ENCODE measurements at places on chromosomes 4 and X.

DNA sequence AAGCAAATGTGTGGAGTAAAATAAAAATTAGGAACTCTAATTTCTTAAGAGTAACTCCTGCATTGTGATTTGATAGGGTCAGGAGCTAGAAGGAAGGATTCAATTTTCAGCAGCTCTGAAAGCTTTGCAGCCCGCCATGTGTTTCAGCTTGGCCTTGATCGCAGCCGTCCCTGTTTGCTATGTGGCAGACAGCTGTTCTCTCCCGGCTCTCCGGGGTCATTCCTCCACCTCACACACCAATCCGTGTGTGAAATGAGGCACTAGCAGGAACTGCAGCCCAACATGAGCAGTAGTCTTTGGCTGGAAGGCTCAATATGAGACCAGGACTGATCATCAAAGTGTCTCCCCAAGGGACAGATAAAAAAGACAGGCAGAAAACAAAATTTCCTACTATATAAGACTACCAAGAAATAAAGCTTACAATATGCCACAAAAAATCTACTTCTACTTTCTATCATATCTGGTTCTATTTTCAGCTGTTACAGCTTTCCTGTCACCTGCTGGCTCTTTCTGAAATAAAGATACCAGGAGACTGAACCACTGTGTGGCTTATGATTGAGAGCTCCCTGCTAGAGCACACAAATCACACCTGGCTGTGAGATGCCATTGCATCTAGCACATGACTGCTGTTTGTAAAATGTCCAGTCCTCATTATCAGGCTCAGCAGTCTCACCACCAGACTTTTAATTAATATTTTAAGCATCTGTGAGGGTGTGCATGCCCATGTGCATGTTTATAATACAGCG lies 44.1 kb upstream of the SEC24B start:
- no peak for DNase-seq

DNA sequence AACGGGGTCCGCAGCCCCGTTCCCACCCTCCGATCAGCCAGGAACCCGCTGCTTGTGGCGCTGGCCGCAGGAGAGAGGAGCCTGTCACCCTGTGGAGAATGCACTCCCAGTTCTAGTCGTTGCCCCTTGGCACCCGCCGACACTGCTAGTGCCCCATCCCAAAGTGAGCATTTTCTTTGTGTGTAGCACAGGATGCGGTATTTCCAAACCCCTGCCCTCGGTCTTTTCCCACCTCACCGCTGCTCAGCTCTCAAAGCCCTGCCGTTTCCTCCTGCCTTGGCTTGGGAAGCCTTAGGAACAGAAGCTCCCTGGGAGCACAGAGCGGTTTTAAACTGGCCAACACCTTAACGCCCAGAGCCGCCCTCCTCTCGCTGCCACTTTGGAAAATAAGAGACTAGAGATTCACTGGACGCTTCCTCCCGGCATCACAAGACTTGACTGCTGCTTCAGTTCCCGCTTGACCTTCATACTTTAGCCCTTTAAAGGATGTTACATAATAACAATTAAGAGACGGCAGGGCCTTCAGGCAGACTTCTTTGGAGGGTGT lies 772 bp downstream of the CYP4V2 start:
- no peak for DNase-seq

DNA sequence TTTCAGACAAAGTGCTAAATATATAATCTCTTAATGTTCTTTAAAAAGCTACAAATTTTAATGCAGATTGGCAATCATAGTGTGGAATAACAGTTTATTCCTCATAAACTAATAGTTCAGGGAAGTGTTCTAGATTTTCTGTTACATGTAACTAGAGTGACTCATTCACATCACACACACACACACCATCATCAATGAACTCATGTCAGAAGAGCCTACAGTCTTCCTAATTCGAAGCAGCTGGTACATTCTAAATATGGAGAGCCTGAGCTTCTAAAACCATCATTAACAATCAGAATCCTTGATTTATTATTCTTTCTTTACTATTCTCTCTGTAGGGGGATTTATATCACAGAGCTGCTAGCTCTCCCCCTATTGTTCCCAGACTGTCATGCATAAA lies 49.6 kb downstream of the DKK2 start:
- DNase-seq = no peak

DNA sequence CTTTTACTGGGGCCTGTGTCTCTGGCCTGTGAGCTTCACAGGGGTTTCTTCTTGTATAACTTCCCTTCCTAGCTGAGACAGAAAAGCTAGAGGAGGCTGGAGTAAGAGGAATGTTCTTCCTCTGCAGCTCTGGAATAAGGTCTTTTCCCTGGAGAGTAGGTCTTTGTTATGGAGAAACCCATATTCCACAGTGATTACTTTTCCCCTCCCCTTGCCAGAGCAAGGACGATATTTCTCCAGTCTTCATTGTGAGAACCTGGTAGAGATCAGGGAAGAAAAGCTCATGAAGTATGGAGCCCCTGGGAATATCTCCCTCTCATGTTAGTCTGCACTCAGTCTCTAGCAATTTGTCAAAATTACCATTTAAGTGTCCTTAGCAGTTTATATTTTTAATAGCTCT lies 18.7 kb upstream of the GLRB start:
- no peak for DNase-seq

DNA sequence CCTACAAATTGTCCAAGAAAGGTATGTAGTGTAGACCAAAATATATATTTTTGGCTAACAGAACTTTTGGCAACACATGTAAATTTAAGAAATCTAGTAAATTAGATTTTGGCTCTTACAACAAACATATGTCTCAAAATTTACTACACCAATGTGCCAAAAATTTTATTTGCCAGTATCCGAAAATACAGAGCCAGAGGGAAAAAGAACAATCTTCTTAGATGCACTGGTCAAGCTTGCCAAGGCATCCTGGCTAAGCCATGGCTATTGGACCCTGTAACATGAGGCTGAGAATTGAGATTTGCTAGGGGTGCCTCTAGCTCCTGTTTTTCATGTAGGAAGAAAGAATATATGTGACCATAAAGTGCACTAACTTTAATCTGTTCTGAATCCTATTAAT lies 91.8 kb downstream of the GABRG1 start:
- DNase-seq = no peak

DNA sequence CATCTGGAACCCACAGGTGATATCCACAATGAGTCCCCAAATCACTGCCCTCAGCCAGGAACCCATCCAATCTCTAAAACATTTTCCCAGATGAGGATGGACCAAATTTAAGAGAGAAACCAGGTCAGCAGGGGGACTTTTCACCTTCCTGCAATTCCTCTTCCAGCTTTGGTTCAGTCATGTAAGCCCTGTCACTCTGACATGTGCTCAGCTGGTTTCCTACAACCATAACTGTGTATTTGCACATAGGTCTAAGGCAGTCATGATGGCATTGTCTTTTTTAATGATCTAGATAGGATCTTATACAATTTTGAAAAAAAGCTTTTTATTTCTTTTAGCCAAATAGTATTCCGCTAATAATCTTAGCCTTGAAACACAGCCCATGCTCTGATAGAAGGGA lies 6.5 kb downstream of the CXXC4 start:
- DNase-seq = no peak

DNA sequence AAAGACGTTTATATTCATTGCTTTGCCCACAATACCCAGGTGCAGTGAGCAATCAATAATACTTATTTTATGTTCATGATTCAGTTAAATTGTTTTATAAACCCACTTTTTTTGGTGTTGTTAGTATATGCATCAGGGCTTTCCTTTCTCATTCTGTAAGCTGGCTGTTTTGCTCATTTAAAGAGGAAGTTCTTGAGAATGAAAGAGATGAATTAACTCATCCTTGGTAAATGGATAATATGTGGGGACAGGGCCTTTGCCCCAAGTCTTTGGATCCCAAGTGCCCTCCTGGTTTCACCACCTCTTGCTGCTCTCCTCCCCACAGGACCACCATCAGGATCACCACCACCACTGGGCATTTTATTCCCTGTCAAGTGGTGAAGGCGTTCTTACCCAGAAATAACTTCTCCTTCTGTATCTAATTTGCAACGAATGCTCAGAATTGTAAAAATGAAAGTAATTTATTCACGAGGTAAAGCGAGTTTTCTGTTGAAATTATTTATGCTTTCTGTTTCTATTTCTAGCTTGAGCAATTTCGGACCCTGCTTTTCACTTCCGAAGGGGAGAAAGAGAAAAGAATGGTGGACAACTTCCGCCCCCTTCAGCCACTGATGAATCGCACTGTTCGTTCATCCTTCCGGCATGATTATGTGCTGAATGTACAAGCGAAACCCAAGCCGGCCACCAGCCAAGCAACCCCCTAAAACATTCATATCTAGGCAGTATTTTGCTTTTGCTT lies 8.2 kb upstream of the ZRSR2 start:
- DNase-seq = no peak
